ENCODE measurements at places on chromosomes 2 and 18. TPM values are rescaled to one million over a fixed set of nuclear protein-coding genes. Genes with fewer than 3 reads are reported as not detected.

Gene CD8B
- polyA plus RNA-seq: not detected

Gene COL3A1
- 0.08 TPM for polyA plus RNA-seq

Gene LDLRAD4
- polyA plus RNA-seq: not detected

Gene PPIL3
- polyA plus RNA-seq: 51.8 TPM

Gene ADRA2B
- polyA plus RNA-seq: not detected

Gene SP100
- 40.1 TPM for polyA plus RNA-seq

Gene TRIM54
- not detected for polyA plus RNA-seq

All from K562 (cell line).